Suprapubic skin (tissue), 4 donors: ENCODE measurements at places on chromosomes 4 and X.

DNA sequence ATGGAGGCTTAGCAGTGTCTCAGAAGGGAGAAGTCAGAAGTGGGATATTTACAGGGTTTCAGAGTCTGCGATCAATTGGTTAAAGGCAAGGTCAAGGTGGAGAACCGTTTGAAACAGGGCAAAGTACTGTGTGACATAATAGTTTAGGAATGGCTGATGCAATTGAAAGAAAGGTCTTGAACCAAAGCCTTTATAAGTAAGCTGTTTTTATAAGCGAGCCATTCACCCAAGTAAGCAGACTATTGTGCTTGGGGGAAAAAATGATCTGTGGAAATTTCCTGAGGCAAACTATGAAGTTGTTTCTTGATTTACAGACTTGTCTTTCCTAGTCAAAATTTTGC is 327.3 kb downstream of the CAMK2D start:
- no peak for DNase-seq

DNA sequence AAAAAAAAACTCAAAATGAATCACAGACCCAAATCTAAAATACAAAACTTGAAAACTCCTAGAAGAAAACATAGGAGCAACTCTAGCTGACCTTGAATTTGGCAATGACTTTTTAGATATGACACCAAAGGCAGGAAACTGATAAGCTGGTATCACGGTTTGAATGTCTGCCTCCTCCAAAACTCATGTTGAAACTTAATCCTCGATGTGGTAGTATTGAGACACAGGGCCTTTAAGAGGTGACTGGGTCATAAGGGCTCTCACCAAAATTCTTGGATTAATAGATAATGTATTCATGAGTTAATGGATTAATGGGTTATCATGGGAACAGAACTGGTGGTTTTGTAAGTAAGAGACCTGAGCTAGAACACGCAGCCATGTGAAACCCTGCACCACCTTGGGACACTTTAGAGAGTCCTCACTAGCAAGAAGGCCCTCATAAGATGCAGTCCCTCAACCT is 40.5 kb downstream of the FRYL start:
- DNase-seq, result no peak

- peak; percentile 83 for DNase-seq
Measured at GRCh38 chr4:153221783-153222706, 17.8 kb downstream of the TRIM2 start.

GRCh38 chr4:121069430-121069829 is 2.9 kb downstream of the NDNF start:
- no peak for DNase-seq

DNA sequence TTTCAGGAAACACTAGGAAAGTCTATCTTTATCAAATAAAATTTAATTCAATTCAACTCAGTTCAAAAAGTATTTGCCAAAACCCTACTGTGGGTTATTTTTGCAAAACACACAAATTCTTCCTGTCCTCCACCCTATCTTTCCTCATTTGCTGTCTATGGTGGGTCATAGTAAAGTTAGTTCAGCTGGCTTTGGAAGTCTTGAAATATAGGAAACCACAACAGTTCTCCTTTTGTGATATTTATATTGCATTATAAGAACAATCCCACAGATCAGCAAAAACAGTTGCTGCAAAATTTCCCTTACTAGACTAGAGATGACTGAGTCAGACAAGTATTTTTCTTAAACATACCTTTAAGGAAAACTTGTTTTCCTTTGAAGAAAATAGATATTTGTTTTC is 22.2 kb downstream of the CYBB start:
- no peak for DNase-seq

- DNase-seq, result no peak
Measured at GRCh38 chrX:153297376-153297775, 24.2 kb downstream of the PNMA6F start.

GRCh38 chrX:103608306-103608963 is 672 bp downstream of the TCEAL3 start:
- DNase-seq, result peak; percentile 63

DNA sequence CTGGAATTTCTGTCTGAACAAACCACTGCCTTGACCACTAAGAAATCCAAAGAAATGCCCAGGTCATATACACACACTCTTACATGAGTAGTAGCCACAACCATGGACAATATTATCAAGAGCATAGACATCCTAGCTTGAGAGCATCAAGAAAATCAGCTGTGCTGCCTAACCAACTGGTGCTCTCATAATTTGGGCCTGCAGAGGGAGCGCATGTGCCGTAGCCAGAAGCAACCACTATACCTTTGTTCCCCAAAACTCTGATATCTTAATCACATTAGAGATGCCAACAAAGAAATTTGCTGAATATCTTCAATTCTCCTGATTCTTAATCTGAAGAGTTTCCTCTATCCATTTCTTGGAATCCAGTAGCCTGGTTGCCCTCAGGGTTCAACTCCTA is 163.6 kb downstream of the ZNF674 start:
- DNase-seq, result no peak

GRCh38 chrX:136714626-136715599 is 65.8 kb downstream of the ARHGEF6 start:
- no peak for DNase-seq
